CD4-positive, alpha-beta T cell treated with Interleukin-21 for 1 hour (primary cell): ENCODE measurements at places on chromosomes 1 and 21.

- no peak for DNase-seq
Measured at GRCh38 chr1:198272492-198272891, 115.7 kb downstream of the NEK7 start.

DNA sequence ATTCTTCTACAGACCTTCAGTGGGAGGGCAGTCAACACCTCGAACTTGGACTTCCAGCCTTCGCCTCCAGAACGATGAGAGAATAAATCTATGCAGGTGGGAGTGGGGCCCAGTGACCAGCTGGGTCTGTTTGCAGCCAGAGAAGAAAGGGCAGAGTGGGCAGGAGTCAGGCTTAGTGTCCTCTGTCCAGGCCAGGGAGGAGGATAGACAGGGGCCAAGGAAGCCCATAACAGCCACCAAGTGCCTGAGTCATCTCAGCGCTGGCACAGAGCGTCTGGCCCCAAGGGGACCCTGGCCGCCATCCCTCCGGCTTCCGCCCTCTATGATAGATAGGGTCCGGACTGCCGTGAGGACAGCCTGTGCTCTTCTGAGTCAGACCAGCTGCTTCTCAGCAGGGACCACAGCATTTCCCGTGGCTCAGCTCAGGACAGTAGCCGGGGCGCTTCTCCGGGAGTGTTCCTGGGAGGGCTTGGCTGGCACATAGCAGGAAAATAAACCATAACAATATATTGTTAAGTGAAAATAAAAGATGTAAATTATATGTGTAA lies 133.1 kb upstream of the C1orf174 start:
- no peak for DNase-seq

GRCh38 chr21:35127026-35127425 lies 77.9 kb upstream of the RUNX1 start:
- no peak for DNase-seq

DNA sequence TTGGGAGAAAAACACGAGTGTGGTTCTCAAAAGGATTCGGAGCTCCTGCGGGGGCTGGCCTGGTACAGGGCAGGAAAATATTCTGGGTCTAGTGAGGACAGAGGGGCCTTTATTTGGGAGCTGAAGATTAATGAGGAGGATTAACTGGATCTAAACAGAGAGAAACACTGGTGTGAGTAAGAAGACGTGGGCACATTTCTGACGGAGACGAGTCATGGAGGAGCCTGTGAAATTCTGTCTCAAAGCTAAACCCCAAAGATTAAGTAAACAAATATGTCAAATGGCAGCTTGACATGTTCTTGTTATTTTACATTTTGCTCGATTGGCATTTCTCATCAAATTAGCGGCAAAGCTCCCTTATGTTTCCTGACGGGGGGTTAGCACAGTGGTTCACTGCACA lies 12.8 kb downstream of the PROK1 start:
- no peak for DNase-seq

DNA sequence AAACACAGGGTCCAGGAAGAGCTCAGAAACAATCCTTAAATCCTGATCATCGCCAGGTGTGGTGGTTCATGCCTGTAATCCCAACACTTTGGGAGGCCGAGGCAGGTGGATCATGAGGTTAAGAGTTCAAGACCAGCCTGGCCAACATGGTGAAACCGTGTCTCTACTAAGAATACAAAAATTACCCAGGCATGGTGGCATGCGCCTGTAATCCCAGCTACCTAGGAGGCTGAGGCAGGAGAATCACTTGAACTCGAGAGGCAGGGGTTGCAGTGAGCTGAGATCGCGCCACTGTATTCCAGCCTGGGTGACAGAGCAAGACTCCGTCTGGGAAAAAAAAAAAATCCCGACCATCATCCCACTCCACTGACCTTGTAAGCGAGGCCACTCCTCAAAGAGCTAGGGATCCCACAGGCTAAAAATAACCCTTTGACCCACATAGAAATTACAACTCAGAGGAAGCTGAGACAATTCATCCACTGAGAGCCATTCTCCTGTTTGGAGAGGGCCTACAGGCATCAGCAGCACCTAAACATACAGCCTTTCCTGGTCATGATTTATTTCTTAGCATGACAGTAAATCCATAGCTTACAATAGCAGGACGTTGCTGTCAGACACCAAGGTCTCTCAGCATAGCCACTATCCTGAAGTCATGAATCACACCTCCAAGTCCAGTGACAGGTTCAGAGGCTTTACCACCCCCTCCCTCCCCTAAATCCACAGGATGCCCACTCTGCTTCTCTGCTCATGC lies 66.7 kb downstream of the TGFBR3 start:
- no peak for DNase-seq

- DNase-seq = no peak
Measured at GRCh38 chr1:76835203-76835602, 32.1 kb upstream of the ST6GALNAC5 start.

DNA sequence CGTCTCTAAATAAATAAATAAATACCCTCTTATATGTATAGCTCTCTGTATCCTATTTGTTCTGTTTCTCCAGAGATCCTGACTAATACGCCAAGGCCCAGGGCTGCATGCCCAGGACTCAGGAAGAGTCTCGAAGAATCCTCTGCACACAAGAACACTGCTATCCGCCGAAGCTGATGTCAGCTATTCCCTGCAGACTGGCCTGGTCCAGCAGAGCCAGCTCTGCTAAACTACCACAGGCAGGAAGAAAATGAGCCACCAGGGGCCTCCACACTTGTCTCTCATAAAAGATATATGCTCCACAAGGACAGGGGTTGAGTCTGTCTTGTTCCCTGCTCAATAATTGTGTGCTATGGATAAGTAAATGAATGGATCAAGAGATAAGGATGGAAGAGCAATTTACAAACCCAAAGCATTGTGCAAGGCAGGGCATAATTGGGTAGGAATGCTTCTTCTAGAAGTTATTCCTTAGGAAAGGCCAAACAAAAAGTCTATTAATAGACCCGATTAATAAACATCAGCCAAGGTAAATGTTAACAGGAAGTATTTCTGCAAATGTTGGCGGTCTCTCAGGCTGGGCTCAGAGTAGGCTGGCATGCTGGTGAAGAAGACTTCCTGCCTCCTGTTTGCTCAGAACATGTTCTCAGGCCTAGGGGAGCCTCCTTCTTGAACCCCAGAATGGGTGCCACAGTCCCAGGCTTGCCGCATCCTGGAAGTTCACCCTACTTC lies 26.3 kb upstream of the MAN1C1 start:
- no peak for DNase-seq

- DNase-seq = no peak
Measured at GRCh38 chr1:33743221-33743998, 120.5 kb upstream of the HMGB4 start.

DNA sequence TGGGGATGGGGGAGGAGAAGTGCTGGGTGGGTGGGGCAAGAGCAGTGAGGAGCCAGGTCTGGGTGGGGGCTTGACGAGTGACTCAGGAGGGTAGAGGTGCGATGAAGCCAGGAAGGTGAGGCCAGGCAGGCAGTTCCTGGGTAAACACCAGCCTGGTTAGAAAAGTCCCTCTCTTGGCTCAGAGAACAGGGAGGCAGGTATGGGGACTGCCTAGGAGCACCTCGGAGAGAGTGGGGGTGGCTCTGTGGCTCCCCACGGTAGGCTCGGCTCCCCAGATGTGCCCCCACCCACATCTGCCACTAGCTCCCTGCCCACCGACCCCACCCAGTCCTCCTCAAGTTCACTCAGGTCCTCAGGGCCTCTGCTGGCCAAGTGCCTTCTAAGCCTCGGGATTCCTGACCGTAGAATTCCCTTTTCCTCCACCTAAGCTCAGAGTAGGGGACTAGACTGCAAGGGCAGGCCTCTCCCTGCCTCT lies 1.2 kb downstream of the HSPG2 start:
- DNase-seq = no peak

DNA sequence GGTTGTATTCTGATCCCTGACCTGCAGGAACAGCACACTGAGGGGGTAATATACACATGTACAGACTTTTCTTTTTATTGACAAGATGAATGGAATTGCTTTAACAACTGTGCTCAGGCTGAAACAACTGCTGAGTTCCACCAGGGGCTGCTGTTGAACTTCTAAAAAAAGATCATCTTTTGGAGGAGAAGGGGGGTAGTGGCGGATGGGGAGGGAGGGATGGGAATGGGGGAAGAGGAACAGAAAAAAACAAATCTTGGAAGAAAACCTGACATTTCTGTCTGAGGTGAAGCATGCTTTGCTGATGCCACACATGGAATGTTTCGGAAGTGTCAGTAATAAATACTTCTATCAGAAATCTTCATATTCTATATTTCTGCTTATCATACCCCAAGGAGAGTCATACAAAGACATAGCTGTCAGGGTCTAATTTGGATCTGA lies 75.0 kb downstream of the RWDD3 start:
- no peak for DNase-seq

DNA sequence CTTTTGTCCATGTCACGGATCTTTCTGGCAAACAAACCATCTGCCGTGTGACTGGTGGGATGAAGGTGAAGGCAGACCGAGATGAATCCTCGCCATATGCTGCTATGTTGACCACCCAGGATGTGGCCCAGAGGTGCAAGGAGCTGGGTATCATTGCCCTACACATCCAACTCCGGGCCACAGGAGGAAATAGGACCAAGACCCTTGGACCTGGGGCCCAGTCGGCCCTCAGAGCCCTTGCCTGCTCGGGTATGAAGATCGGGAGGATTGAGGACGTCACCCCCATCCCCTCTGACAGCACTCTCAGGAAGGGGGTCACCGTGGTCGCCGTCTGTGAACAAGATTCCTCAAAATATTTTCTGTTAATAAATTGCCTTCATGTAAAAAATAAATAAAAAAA lies 35.9 kb upstream of the NBL1 start:
- DNase-seq = no peak

GRCh38 chr1:187411118-187411517 lies 582.4 kb downstream of the PLA2G4A start:
- no peak for DNase-seq

DNA sequence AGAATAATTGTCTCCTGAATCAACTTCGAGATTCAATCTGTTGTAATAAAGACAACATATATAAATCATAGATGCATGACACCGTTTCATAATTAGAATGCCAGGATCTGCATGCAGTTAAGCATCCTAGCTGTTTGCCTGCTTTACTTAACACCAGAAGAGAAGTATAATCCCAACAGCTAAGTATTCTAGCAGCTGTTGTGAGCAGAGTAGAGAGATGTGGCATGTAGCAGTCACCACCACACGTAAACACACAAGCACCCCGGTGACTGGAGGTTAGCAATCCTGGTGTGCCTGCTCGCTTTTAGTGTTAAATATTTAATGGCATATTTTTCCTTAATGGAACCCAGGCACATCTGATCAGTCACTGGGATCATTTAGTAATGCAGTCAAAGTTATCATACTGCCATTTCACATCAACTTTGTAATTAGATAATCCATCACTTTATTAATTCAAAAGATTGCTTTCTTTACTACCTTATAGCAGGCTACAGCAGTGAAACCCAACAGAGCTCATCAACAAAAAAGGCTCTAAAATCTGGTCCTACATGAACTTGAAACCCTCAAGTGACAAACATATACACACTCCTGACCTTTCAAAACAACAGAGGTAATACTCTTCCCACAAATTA lies 187.9 kb downstream of the SMYD3 start:
- no peak for DNase-seq

GRCh38 chr1:109158433-109158832 lies 44.5 kb downstream of the ELAPOR1 start:
- no peak for DNase-seq

GRCh38 chr1:217003355-217003754 lies 280.1 kb upstream of the ESRRG start:
- DNase-seq = no peak

DNA sequence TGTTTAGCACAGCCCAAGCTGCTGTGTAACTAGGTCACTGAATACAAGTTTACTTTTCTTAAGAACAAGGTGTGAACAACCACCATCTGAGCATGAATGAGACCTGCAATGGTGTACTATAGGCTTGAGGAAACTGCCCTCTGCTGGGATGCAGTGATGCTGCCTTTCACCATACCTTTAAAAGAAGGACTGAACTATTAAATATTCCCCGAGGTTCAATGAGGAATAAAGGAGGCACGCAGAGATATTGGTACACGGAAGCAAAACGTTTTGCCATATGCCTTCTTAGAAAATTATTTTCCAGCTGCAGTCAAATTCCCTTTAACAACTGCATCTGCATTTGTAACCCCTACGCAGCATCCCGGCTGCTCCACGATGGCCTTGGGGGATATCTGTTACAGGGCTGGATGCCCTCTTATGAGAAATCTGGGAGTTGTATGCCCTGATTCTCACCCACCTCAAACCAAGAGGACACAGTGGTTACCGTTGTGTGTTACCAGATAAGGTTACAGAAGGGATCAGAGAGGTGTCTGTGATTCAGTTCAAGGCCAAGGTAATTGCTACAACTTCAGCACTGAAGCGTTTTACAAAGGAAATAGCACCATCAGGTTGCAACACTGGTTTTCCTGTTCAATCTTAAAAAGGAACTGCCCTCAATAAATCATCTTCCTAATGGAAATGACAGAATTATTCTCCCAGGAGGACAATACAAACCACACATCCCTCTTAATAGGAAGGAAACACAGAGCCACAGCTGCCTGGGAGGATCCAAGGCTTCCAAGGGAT lies 470.5 kb downstream of the LTN1 start:
- no peak for DNase-seq

- no peak for DNase-seq
Measured at GRCh38 chr21:33395891-33396331, 7.3 kb upstream of the IFNGR2 start.

- no peak for DNase-seq
Measured at GRCh38 chr1:233549917-233550316, 64.0 kb upstream of the KCNK1 start.

DNA sequence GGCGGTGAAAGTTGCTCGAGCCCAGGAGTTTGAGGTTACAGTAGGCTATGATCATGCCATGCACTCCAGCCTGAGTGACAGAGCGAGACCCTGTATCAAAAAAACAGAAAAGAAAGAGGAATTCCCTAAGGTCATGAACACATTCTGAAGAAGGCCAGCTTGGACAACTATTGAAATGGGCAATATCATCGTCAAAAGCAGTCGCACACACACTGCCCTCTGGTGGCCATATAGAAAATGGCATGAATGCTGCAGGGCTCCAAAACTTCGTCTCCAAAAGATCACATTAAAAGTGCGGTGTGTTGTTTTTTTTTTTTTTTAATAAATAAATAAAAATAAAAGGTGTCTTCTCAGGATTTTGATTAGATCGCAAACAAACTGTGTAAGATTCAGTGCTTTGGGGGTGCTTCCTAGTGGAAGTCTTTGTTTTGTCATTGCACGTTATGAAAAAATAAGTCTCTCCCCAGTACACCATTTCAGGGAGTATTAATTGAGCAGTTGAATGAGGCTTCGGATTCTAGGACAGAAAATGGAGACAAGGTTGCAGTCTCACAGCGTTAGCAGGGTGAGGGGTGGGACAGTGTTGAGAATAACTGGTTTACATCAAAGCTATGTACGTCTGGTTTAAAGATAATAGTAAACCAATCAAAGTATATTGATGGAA lies 87.5 kb upstream of the FMN2 start:
- no peak for DNase-seq

GRCh38 chr1:94719926-94720793 lies 100.0 kb upstream of the SLC44A3 start:
- peak; percentile 18 for DNase-seq

- no peak for DNase-seq
Measured at GRCh38 chr1:1353389-1354151, 4.4 kb upstream of the DVL1 start.

- DNase-seq = peak; percentile 71
Measured at GRCh38 chr1:41812051-41812450, 106.7 kb downstream of the HIVEP3 start.
